ENCODE measurements at places on chromosomes 16 and 17. TPM values are rescaled to one million over a fixed set of nuclear protein-coding genes. Genes with fewer than 3 reads are reported as not detected.

PAQR4 gene
- total RNA-seq, result 17.5 TPM

OTOP2 gene
- not detected for total RNA-seq

CRLF3 gene
- total RNA-seq, result 10.4 TPM

IRX3 gene
- total RNA-seq, result 11.4 TPM

RNF222 gene
- not detected for total RNA-seq

RAB26 gene
- total RNA-seq, result 11.4 TPM

PRAC2 gene
- total RNA-seq, result not detected

All from cerebellum (tissue), 4 donors.